ENCODE measurements at places on chromosomes 3 and 15.

DNA sequence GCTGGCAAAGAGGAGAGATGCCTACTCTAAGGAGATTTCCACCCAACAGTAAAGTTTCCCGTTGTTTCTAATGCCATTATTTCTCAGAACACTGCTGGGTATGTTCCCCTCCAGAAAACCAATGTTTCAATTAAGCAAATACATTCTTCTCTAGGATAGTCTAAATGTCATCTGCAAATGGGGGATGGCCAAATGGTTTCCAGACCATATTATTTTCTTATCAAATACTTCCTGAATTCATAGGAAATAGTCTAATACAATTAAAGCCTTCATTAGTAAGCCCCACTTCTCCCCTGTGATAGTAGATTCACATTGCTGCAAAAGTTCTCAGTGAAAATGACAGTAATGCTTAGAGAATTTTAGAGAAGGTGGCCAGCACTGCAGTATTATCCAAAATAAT, 716.6 kb downstream of the GRM7 start:
- DNase-seq = no peak

DNA sequence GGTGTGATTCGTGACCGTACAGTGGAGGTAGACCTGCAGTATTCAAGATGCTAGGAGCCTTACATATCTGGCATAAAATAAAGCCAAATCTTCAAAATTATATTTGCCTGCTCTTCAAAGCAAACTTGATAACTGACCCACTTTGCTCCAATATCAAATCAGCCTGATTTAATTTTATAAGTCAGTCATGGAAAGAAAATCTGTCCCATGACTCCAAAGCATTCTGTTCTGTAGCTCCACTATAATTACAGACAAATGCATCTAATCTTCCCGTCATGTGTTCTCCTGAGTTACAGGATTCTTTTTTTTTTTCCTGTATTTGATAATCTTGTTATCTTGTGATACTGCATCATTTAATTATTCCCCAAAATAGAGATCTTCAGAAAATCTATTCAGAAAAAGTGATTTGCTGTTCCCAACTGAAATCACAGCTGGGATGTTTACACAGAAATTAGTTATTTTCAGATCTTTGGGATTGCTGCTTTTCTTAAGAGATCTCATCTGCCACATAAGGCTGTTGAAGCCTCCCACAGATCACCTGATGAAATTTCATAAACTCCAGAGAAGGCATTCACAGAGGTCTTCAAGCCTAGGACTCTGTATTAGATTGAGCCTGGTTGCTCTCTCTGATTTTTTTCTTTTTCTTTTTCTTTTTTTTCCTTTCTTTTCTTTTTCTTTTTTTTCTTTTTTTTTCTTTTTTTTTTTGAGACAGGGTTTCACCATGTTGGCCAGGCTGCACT, 27.2 kb downstream of the TIMP4 start:
- DNase-seq = no peak

DNA sequence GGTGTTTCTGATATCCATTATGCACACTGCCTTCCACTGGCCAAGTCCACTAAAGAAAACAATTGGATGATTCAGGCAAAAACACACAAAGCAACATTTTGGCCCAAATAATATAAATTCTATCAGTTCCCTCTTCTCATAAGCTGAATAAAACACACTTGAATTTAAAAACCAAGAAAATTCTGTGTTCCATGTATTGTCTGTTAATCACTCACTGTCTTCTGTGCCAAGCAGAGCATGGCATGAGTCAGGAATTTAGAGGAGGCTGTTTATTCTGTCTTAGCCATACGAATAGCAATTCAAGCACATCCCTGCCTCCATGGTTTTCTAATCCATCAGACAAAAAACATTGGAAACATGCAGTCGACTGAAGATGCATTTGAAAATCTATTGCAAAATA, 215.6 kb upstream of the UMPS start:
- no peak for DNase-seq

GRCh38 chr3:188271226-188271914, 117.4 kb downstream of the LPP start:
- no peak for DNase-seq

DNA sequence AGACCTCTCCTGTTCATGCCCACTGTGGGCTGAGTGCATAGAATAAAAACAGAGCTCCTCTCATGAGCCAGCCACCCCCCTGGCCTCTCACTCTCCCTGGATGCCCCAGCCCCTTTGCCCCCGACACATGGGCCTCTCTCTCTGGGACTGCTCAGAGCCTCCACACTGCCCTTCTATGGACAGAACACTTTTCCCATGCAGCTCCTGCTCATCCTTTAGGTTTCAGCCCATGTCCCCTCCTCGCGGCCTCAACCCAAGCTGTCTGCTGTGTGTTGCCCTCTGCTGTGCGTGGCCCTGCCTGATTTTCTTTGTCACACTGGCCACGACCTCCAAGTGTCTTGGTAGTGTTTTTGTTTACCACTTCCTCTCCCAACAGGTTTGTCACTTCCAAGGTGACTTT, 20.7 kb upstream of the PRR23E start:
- DNase-seq = peak; percentile 20

DNA sequence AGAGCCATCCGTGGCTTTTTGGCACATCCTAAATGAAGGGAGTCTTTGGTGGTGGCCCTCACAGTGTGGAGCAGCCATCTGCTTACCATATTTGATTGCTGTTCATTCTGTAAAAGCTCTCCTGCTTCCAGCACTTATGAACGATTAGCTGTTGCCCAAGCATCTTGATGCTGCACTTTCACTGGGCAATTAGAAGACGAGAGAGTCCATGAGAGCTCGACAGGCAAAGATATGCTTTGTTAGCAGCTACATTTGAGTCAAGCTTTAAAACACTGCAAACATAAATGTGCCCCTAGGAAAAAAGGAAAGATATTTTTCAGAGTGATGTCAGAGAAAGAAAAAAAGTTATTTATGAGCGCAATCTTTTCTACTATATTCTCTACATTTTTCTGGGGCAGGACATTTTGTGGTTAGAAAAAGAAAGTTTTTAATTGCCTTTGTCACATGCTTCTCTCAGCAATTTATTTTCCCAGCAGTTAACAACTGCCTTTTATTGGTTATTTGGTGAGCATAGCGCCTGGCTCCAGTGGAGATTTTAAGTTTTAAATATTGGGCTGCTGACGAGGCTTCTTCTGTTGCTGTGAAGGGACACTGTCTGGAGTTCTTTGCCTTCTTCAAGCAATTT, 468.4 kb downstream of the C3orf38 start:
- DNase-seq = no peak

DNA sequence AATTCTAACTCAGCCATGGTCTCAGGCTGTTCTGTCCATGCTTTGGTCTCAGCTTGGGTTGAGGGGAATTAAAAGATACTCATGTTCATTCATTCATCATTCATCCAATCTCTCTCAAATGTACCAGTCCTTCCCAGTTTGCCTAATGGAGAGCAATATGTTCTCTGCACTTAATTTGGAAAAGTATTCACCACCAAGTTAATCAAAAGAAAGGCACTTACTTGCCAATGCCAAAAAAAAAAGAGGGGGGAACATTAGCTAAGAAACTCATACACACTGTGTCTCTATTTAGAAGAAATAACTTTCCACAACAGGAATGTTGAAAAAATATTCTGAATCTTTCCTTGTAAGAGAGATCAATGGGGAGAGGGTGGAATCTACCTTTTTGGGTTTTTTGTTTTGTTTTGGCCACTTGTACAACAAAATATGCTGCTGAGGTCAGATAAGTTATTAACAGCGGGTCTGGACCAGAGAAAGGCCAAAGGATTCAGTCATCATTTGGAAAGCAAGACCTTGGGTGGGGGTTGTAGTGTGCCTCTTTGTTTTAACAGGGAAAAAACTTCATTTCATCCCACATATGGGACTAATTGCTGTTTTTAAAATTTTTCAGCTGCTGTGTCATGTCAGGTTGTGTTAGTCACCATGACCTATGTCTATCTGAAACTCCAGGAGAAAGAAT, 152.3 kb downstream of the FBN1 start:
- DNase-seq = no peak

DNA sequence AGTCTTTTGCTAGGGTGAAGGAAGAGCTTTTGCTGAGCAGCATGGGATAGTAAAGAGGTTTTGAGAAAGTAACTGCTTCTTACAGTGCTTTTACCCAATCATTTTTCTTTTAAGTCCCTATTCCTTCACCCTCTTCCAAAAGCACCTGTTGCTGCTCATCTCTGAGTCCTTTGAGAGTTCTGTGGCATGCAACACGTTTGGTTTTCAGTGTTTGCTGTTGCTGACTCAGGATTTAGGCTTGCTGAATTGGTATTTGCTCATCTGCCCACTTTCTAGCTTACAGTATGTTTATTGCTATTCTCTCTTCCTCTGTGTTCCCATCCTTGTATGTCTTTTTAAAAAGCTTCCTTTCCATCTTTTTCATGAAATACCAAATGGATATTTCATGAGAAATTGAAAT, 55.9 kb upstream of the THRB start:
- no peak for DNase-seq

Measured in H9 (cell line).